Skeletal muscle cell (primary cell): ENCODE measurements at places on chromosomes 12 and 14.

DNA sequence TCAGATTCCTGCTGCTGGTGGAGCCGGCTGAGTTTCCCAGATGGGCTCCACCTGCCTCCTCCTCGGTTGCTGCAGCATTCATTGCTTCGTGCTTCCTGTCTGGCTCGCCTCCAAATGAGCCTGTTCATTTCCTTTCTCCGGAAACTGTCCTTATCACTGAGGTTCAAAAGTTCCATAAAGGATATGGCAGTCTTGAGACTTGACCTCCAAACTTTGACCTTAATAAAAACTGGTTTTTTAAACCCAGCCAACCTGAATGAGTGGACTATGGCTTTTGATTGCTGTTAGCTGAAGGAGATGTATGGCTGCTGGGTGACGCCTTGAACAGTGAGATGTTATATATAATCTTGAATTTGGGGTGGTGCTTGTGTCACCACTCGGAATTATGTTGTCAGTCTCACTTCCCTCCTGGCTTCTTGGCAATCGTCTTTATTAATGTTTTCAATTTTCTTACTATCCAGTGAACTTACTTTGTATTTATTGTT is 62.7 kb downstream of the RASSF3 start:
- DNase-seq = no peak

DNA sequence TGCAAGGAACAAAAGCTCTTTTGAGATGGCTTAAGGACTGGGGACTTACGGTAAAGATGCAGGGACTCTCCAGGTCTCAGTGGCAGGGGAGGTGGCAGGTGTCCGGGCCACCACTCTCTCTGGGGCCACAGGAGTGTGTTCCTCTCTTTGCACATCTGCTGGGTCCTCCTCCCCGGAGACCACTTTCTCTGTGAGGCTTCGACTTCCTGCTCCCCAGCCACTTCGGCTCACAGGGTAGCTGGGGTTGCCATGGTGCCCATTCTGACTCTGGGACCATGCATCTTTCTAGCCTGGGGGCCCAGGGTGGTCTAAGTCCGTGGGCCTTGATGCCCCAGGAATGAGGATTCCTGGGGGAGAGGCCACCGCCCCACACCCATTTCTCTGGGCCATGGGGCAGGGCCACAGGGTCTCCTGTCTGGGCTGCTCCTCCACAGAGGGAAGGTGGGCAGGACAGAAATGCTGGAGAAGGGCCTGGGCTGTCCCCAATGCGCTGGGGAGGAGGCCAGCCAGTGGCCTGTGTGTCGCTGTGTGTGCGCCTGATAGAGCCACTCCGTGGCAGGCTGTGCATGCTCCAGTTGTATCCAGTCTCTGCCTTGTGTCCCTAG is 38.5 kb downstream of the CCDC92 start:
- no peak for DNase-seq

- no peak for DNase-seq
Measured at GRCh38 chr14:29822430-29822709, 105.3 kb downstream of the PRKD1 start.

- DNase-seq = no peak
Measured at GRCh38 chr12:82209533-82209932, 148.7 kb downstream of the CCDC59 start.

- no peak for DNase-seq
Measured at GRCh38 chr12:24928131-24928530, 20.8 kb downstream of the BCAT1 start.

DNA sequence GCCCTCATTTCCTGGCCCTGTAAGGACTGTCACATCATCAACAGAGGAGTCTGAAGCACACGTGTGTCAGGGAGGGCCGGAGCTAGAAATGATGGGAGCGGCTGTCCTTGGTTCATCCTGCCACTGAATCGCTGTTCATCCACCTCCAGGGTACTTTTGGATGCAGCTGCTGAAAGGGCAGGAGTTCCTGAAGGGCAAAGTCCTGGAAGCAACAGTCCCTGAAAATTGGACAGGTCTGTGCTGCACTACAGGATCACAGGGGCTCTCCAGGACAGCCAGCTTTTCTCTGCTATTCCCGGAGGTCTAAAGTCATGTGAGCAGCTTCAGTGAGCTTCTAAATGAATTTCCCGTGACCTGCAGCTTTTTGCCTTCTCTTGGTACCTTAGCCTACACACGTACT is 17.7 kb downstream of the POU6F1 start:
- DNase-seq = no peak

GRCh38 chr14:37171678-37172023 is 755 bp downstream of the SLC25A21 start:
- no peak for DNase-seq

- no peak for DNase-seq
Measured at GRCh38 chr12:27107986-27108385, 25.6 kb upstream of the C12orf71 start.

GRCh38 chr12:112985642-112986290 is 7.4 kb downstream of the OAS2 start:
- no peak for DNase-seq

DNA sequence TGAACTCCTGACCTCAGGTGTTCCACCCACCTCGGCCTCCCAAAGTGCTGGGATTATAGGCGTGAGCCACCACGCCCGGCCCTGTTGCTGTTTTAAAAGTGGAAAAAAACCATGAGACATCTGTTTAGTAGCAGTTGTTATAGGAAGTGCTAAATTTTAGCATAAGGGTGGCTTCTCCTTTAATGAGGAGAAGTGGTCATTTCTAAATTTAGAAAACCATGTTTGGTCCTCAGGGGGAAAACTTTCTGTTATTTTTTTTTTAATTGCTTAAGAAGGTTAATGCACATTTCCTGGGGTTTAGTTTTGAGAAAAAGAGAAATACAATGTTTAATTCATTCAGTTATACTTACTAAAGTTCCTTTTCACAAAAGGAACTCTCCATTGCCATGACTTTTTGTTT is 102.1 kb downstream of the MYRFL start:
- DNase-seq = no peak
